ENCODE measurements at places on chromosomes 13 and 19.
A peak's percentile ranks its signal among the peaks of the same experiment; 100 is the strongest.

DNA sequence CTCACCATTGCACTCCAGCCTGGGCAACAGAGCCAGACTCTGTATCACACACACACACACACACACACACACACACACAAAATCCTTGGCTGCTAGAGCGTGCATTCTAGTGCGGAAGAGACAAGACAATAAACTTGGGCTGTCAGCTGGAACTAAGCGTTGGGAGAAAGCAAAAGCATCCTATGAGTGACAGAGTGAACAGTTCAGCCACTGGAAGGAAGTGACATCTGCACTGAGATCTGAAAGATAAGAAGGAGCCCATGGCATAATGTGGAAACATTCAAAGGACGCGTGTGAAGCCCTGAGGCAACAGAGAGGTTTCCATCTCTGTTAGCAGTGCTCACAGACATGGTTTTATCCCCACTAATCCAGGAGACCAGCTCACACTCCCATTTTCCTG lies 3.5 kb upstream of the SLC1A5 start:
- no peak for DNase-seq

DNA sequence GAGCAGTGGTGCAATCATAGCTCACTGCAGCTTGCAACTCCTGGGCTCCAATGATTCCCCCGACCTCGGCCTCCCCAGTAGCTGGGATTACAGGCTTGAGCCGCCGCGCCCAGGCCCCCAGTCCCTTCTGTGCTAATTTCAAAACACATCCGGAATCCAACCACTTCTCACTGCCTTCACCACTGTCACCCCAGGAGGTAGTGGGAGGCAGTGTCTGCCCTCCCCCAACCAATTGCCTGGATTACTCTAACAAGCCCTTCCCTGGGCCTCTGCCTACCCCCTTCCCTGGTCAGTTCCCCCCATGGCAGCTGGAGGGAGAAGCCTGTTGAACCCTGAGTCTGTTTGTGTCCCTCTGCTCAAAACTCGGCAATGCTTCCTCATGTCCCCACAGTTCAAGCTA lies 2.3 kb downstream of the PRAM1 start:
- DNase-seq, result no peak

DNA sequence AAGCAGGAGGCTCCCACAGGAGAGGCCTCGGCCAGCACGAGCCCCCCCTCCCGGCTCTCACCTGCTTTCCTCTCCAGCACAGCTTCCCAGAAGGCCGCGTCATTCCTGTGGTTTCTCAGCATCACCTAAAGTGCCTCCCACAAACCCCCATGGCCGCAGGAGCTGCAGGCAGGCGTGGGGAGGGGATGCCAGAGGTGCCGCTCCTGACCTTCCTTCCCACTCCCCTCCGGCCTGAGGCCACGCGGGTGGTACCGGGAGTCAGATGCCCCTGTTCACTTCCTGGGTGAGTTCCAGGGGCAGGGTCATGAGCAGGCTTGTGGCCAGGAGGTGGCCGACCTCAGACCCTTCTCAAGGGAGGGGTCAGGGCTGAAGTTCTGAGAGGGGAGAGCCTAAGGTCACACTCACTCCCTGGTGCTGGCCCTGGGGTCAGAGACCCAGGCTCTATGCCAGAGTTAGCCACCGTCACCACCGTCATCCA lies 14.4 kb upstream of the NPAS1 start:
- DNase-seq, result no peak

GRCh38 chr13:22161871-22162270 lies 491.0 kb downstream of the FGF9 start:
- DNase-seq, result no peak

DNA sequence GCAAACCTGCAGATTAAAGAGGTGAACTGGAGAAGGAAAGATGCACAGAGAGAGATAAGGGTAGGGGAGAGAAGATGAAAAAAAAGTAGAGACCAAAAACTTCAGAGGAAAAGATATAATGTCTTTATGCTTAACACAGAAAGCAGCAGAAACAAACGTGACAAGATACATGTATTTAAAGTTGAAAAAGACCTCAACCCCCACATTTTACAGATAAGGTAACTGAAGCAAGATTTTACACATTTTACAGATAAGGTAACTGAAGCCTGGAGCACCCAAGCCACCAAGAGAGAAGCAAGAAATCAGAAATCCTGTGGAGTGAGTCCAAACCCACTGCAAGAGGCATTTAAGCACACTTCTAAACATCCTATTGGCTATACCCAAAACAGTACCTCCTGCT lies 185.3 kb downstream of the TBC1D4 start:
- DNase-seq, result no peak

- DNase-seq, result peak; percentile 80
Observed at GRCh38 chr19:45508861-45509691, 1.8 kb downstream of the VASP start.
